ENCODE measurements at places on chromosomes 5 and 9.

DNA sequence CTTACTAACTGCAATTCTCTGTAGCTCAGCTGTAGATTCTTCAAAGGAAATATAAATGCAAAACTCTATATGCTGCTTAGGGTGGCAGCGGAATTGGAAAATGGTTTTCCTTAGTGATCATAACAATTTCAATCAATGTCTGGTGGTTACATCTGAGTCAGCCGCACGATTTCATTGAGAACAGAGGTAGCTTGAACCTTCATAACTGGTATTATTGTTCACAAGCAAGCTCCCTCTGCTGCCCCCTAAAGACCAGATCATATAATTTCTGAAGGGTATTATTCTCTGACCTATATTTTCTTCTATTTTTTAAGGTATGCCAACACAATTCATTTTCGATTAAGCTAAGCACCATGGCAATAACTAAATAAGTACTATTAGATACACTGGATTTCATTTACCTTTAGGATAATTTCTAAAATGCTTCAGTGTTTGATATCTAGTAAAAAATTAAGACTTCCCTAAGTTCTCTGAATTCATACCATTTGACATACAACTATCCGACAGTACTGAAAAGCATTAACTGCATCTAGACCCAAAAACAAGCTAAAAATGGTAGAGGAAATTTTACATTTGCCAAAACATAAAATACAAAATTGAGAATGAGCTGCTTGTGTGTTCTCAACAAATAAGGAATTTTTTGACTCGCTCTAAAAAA, 181.1 kb upstream of the SPEF2 start:
- H3K4me3 ChIP-seq = no peak overlapping the region
- no peaks in the 10 kb centered on the region for H3K4me1 ChIP-seq
- H3K27me3 ChIP-seq = peaks cover 17% of the 10 kb centered on the region
- no peaks in the 10 kb centered on the region for H3K36me3 ChIP-seq

DNA sequence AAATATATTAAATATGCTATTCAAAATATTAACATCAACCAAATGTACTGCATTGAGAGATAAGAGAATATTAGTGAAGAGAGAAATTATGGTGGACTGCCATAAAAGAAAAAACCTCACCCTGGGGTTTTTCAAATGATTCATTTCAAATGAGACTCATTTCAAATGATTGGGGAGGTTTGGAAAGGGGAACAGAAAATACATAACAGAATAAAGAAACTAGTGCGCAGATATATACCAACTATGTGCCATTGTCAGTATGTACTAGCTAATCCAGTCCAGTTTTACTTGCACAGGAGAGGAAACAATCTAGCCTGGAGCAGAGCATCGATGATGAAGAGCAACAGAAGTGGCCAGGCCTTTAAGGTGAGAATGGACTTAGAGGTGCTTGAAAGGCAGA, 651.6 kb upstream of the RORB start:
- no peaks in the 10 kb centered on the region for H3K27me3 ChIP-seq
- H3K4me1 ChIP-seq = peaks cover 25% of the 10 kb centered on the region
- H3K4me3 ChIP-seq = no peak overlapping the region
- H3K36me3 ChIP-seq = no peaks in the 10 kb centered on the region
- no peak for DNase-seq

DNA sequence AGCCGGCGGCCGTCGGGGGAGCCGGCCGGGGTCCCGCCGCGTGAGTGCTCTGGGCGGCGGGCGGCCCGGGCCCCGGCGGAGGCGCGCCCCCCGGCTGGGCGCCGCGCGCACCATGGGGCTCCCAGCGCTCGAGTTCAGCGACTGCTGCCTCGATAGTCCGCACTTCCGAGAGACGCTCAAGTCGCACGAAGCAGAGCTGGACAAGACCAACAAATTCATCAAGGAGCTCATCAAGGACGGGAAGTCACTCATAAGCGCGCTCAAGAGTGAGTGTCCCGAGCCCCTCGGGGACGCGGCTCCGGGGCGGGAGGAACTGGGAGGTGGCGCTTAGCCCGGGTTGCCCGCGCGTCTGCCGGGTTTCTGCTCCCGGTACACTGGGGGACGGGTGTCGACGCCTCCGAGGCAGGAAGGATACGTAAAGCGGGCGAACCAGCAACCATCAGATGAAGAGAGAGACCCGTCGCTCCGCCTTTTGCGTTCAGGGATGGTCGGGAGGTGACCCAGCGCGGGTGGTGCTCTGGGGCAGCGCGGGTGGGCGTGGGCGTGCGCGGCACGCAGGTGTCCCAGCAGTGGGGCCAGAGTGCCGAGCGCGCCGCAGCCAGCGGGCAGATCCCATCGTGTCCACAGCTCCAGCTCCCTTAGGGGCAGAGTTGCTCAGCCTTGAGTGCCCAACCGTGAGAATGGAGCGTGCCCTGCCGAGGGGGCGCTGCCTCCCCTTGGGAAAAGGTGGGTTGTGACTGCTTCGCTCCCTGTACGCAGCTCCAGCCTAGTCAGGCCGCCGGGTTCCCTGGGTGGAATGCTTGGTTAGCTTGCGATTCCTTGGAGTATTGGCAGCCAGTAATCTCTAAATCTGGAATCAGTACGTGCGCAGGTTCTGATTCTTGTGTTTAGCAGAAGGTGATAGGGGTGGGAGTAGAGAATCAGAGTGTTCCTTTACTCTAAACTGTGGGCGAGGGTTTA, 753 bp downstream of the ARHGAP26 start:
- H3K27ac ChIP-seq = peak overlapping the region; percentile 81
- H3K36me3 ChIP-seq = no peaks in the 10 kb centered on the region

DNA sequence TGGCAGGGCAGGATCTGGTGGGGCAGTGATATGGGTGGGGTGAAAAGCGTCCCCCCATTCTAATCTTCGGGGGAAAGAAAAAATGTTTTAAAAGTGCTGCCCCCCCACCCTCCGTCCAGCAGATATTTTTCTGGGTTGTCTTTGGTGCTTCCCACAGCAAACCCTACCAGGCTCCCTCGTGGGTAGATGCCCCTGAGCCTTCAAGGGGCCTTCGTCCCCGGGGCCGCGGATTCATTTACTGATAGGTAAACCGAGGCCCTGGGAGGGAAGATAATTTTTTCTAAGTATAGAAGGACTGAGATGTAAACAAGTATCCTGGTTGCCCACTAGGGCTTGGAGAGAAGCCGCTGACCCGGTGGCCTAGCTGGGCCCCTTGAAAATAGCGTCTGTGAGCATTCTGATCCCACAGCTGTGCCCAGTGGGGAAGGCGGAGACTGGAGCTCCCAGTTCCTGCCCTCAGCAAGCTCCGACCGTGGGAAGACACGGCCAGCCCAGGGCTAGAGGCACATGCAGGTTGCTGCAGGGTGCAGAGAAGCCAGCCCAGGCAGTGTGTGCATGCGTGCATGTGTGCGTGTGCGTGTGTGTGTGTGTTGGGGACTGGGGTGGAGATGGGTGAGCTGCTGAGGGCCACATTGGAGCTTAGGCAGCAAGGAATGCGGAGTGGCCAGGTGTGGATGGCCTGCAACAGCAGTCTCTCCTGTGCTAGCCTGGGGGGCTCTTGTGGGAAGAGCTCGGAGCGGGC, 6.0 kb upstream of the RXRA start:
- peaks cover 61% of the 10 kb centered on the region for H3K4me1 ChIP-seq
- peak overlapping the region; percentile 80 for H3K4me3 ChIP-seq
- H3K36me3 ChIP-seq = no peaks in the 10 kb centered on the region
- H3K27me3 ChIP-seq = no peaks in the 10 kb centered on the region
- H3K27ac ChIP-seq = peak overlapping the region; percentile 98

DNA sequence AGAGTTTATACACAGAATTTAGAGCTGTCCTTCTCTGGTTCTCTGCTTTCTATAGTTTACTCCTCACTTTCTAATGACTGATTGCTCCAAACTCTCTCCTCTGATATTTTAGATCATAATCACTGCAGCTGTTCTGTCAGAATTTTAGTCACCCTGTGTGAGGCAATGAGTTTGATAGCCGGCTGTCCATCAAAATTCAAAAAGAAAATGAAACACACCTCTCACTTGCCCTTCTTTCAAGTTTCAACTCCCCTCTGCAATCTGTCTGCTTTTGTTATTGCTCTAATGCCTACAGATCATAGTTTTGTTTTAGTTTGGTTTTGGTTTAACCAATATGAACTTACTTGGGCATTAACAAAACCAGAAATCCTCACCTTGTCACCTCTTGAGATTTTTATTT, 23.3 kb upstream of the ABLIM3 start:
- peaks cover 8% of the 10 kb centered on the region for H3K4me1 ChIP-seq
- H3K27me3 ChIP-seq = peaks cover 10% of the 10 kb centered on the region
- H3K36me3 ChIP-seq = no peaks in the 10 kb centered on the region
- H3K4me3 ChIP-seq = no peak overlapping the region

GRCh38 chr5:75053054-75053303, 621 bp upstream of the GCNT4 start:
- peaks cover 32% of the 10 kb centered on the region for H3K4me1 ChIP-seq
- no peak overlapping the region for H3K27ac ChIP-seq
- no peak overlapping the region for H3K4me3 ChIP-seq
- no peak for DNase-seq

GRCh38 chr5:61701877-61702602, 370.0 kb downstream of the ZSWIM6 start:
- no peak overlapping the region for H3K4me3 ChIP-seq
- H3K36me3 ChIP-seq = no peaks in the 10 kb centered on the region
- H3K27ac ChIP-seq = no peak overlapping the region
- peaks cover 35% of the 10 kb centered on the region for H3K4me1 ChIP-seq
- no peak for DNase-seq

All from neural crest cell (in vitro differentiated cells).